ENCODE measurements at places on chromosomes 12 and 14.

DNA sequence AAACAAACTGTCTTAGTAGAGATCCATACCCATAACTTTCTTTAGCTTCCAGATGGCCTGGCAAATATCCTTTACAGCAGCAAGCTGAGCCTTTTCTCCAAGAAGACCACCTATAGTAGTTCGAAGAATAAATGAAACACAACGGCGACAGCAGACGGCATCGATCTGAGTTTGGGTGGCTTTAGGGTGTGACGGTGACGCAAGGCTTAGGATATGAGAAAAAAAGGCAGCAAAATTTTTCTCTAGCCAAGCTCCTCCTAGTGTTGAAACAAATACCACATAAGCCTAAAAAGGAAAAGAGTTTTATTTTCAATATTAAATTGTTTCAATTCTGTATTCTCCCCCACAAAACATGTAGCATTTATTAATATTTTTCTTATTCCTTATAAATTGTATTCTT lies 33.3 kb downstream of the HEATR5A start:
- DNase-seq: no peak

DNA sequence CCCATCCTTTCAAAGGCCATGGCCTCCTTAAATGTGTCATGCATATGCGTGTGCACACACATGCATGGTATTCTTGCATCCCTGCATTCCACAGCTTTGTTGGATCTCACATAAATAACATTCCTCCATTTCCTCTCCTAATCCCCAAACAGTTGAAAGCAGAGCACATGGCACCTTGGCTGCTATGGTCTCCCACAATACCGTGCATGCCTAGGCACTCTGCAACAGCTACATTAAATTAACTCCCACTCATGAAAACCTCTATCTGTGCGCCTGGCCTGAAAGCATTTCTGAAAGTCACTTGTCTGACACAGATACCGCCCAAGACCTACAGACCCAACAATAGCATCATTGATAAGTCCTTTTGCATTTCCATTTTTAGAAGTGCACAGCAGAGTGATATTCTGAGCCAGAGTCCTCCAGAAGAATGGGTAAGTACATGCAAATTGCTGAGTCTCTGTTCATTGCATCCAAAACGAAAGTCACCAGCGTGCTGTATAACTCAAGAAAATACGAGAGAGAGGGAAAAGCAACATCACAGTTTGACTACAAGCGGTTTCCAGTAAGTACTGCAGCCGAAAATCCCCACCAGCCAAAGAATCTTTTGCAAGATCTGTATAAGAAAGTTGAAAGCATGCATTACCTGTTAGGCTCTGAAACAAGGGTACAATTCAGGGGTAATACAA lies 436 bp downstream of the ASB2 start:
- DNase-seq: peak; percentile 87

- DNase-seq: no peak
These were observed 258.6 kb downstream of the KTN1 start for GRCh38 chr14:55838529-55839052.

GRCh38 chr14:73272393-73272792 lies 35.1 kb downstream of the PAPLN start:
- no peak for DNase-seq

GRCh38 chr12:42885677-42886076 lies 296.1 kb upstream of the PRICKLE1 start:
- DNase-seq: no peak

Measured in activated CD4-positive, alpha-beta T cell treated with anti-CD3 and anti-CD28 coated beads, Interleukin-2, amount 50 U/mL, for 16 hours (primary cell).